ENCODE measurements at places on chromosomes 5 and 9.
A peak's percentile ranks its signal among the peaks of the same experiment; 100 is the strongest.

GRCh38 chr5:179187681-179188575, 127.8 kb downstream of the ZNF354C start:
- no peak for DNase-seq

GRCh38 chr5:178323541-178323865, 90.9 kb upstream of the PHYKPL start:
- DNase-seq, result peak; percentile 45

GRCh38 chr9:21322911-21323461, 12.2 kb downstream of the KLHL9 start:
- no peak for DNase-seq

DNA sequence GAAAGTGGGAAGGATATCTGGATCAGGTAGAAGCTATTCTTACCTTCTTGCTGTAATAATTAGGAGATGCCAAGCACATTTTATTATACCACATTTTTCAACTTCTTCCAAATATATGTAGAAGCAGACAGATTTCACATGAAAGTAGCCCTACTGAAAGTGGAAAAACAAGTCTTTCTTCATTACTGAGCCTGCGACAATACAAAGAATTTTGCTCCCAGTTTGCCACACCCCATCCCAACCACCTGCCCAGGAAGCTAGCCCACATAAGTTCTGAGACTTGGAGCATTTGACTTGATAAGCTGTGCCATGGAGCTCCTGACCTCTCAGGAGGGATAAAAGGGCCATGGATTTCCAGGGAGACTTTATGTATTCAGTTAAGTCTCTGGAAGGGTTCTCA, 249.1 kb upstream of the ADCY2 start:
- no peak for DNase-seq

- no peak for DNase-seq
Observed at GRCh38 chr9:85331626-85332025, 410.1 kb downstream of the AGTPBP1 start.

GRCh38 chr5:53191548-53192165, 82.1 kb upstream of the MOCS2 start:
- no peak for DNase-seq

- peak; percentile 77 for DNase-seq
Observed at GRCh38 chr9:137028263-137029057, 423 bp upstream of the ABCA2 start.

DNA sequence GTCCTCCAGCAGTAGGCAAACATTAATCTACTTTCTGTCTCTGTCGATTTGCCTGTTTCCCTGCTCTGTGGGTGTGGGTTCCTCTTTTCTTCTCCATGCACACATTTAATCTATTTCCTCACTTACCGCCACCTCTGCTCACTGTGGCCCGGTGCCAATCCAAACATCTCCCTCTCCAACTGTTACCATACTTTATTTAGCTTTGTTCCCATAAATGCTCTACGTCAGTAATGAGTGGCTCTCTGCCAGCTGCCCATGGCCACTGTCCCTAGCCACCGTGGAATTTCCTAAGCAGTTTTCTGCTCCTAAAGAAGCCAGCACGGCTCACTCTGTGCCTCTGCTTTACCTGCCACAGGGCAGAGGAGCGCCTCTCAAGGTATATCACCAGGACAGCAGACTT, 19.5 kb upstream of the GOLPH3 start:
- no peak for DNase-seq

- no peak for DNase-seq
Observed at GRCh38 chr5:171990713-171991015, 15.8 kb downstream of the FBXW11 start.

DNA sequence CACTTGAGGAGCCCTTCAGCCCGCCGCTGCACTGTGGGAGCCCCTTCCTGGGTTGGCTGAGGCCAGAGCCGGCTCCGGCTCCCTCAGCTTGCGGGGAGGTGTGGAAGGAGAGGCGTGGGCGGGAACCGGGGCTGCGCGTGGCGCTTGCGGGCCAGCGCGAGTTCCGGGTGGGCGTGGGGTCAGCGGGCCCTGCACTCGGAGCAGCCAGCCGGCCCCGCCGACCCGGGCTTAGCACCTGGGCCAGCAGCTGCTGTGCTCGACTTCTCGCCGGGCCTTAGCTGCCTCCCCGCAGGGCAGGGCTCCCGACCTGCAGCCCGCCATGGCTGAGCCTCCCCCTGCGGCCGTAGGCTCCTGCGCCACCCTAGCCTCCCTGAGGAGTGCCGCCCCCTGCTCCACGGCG, 6.2 kb upstream of the SHB start:
- DNase-seq, result no peak

DNA sequence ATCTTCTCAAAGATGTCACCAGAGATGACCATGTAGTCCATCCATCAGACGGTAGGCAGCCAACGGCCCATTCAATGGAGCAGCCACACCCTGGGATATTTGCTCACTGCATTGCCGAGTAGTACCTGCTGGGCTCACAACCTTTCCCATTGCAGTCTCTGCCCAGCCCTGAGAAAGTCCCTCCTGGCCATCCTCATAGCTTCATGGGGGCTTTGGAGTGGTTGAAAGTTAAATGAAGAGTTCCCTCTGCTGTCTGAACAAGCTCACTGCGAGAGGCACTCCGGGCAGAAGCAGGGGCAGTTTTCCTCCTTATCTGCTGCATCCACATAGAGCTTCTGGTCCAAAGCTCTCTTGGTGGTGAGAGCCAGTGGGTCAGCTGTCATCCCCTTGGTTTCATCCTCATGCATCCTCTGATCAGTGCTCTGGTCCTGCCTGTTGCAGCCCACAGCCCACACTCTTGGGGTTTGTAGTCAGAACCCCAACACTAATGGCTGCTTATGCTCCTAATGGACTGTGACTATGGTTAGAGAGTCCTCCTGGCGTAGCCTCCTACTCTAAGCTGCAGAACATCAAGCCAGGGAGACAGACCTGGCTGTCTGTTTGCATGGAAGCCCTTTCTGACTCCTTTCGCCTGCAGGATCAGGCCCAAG, 23.3 kb downstream of the TNFSF8 start:
- peak; percentile 54 for DNase-seq

DNA sequence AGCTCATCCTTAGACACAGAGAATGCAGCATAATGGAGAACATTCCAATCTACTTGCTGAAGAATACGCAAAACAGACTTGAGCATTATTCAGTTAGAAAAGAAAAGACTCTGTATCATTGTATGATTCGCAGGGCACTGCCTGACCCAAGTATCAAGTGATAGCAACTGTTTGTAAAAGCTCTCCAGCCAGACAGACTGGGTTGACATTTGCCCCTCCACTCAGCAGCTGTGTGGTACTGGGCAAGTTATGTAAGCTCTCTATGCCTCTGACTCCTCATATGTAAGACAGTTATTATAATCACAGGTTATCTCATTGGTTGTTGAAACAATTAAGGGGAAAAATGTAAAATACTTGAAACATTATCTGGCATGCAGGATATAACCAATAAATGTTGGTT, 505.0 kb downstream of the ELAVL2 start:
- no peak for DNase-seq

- no peak for DNase-seq
Observed at GRCh38 chr5:32683125-32683524, 28.0 kb upstream of the NPR3 start.

- no peak for DNase-seq
Observed at GRCh38 chr9:110048976-110049698, 158.8 kb downstream of the C9orf152 start.

DNA sequence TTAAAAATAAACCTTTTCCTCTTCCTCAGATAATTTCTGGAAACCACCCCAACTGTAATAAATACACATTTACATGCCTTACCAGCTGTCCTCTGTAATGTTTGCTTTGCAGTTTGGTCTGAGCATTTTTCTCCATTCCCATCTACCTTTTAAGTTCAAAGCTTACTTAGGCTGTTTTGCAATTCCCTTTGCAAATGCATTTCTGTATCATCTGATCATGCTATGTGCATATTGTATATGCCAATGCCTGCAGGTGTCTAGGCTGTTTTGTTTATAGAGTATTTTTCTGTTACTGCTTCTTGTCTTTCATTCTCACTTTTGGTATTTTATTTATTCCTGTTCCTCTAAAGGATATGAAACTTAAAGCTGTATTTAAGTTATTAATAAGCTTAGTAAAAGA, 86.3 kb downstream of the SLC44A1 start:
- no peak for DNase-seq

DNA sequence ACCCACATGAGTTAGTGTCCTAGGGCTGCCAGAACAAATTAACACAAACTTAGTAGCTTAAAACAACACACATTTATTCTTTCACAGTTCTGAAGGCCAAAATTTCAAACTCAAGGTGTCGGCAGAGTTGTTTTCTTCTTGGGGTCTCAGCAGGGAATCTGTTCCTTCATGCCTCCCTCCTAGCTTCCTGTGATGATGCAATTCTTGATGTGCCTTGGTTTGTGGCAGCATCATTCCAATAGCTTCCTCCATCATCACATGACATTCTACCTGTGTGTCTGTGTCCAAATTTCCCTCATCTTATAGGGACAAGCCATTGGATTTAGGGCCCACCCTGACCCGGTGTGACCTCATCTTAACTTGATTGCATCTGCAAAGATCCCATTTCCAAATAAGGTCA, 12.2 kb upstream of the SLC25A48 start:
- DNase-seq, result no peak

GRCh38 chr5:130963798-130964197, 201.3 kb downstream of the HINT1 start:
- no peak for DNase-seq

DNA sequence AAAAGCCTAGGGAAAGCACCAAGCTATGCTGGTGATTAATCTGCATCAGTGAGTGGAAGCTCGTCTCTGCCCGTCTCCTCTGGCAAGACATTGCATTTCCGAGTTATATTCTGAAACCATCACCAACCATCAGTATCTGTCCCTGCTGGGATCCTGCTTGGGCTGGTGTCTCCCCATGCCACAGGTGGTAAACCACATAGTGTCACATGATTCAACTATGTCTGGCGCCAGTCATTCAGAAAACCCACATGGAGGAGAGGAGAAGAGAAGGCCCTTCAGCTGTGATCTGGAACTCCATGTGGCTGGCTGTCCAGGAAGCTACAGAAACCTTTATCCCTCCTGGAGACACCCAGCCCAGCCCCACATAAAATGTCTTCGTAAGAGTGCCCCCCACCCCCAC, 4.8 kb downstream of the IL9 start:
- DNase-seq, result no peak

GRCh38 chr5:170363671-170364070, 25.5 kb downstream of the KCNMB1 start:
- no peak for DNase-seq

- peak; percentile 99 for DNase-seq
Observed at GRCh38 chr9:129028192-129028966, at the start of gene SH3GLB2. Gene SH3GLB2 (minus strand): TSS chr9:129028331. CDS start chr9:129028154, 177 bp downstream.

DNA sequence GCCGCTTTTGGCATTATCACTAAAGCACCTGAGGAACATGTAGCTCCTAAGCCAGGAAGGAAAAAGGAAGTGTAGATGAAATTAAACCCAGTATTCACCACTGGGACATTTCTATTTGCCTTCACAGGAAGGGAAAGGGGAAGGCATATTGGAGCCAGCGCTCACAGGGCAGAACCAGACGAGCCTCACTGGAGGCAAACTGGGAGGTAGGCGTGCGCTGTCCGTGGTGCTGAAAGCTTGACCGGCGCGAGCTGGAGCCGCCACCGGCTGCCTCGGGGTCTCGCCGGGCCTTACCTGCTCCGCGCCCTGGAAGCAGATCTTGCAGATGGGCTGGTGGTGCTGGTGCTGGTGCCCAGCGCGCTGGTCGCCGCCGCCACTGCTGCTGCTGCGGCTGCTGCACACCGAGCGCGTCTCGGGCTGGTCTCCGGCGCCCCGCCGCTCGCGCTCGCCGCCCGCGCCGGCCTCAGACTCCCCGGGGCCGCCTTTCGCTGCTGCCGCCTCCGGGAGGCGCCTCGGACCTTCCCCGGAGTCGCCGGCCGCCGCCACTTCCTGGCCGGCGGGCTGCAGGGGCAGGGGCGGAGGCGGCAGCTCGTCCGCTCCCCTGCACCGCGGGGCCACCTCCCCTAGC, 732 bp downstream of the MARCHF11 start:
- DNase-seq, result peak; percentile 97

- DNase-seq, result no peak
Observed at GRCh38 chr5:181220178-181220515, 2.9 kb upstream of the TRIM41 start.

DNA sequence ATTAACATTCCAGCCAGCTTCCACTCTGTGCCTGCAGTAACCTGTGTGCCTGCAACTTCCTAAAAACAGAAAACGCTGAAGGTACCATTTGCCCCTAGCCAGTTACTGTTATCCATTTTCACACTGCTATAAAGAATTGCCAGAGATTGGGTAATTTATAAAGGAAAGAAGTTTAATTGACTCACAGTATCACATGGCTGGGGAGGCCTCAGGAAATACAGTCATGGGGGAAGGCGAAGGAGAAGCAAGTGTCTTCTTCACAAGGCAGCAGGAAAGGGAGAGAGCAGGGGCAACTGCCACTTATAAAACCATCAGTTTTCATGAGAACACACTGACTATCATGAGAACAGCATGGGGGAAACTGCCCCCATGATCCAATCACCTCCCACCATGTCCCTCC, 31.2 kb downstream of the PTCD2 start:
- DNase-seq, result no peak

GRCh38 chr5:87195616-87196015, 72.1 kb upstream of the RASA1 start:
- DNase-seq, result no peak

GRCh38 chr9:120446671-120447070, 133.3 kb downstream of the CDK5RAP2 start:
- no peak for DNase-seq

- DNase-seq, result no peak
Observed at GRCh38 chr5:38642189-38642911, 85.9 kb upstream of the LIFR start.

GRCh38 chr5:607541-608428, 4.4 kb upstream of the CEP72 start:
- DNase-seq, result no peak

DNA sequence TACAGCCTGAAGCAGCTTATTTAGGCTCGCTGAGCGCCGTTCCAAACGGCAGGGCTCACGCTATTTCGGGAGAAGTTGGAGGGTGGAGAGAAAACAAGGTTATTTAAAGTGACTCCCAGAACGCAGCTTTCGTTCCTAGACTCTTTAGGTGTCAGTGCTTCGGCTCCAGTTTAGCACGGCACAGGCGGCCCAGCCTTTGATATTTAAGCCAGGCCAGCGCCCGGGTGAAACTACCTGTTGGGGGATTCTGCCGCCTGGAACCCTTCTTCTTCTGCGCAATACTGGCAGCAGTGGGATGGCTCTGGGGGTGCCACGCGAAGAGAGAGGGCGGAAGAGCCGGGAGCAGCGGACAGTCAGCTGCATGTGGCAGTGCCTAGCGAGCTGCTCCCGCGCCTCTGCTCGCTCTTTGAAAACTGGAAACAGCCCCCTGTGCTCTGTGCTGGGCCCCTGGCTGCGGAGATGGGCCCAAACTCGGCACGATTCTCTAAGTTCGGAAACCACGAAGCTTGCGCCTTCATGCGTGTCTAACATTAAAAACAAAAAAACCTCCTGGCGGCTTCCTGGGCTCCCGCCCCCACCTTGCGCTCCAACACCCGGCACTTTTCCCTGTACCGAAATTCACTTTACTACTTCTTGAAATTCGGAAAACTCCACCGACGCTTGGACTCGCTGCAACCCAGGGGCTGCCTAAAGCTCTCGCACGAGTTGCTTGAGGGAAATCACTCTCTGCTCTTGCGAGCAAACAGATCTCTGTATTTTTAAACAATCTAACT, 34.6 kb upstream of the NFIB start:
- peak; percentile 64 for DNase-seq

- no peak for DNase-seq
Observed at GRCh38 chr5:140800816-140801493, at the start of gene PCDHA3. Gene PCDHA3 (plus strand): TSS chr5:140801057.

- no peak for DNase-seq
Observed at GRCh38 chr5:83337453-83338035, 134.0 kb upstream of the VCAN start.

- DNase-seq, result no peak
Observed at GRCh38 chr5:58983526-58984452, 400.9 kb downstream of the RAB3C start.

GRCh38 chr9:114034661-114035062, 43.4 kb downstream of the AMBP start:
- DNase-seq, result peak; percentile 28
